ENCODE measurements at places on chromosomes 3 and 15. TPM values are rescaled to one million over a fixed set of nuclear protein-coding genes. Genes with fewer than 3 reads are reported as not detected.

- DNase-seq: no peak
- H3K36me3 ChIP-seq: no peaks in the 10 kb centered on the region
- no peaks in the 10 kb centered on the region for H3K4me1 ChIP-seq
- no peak overlapping the region for H3K27ac ChIP-seq
- H3K4me3 ChIP-seq: no peak overlapping the region
Observed at GRCh38 chr3:176078906-176079305, 1118.4 kb downstream of the TBL1XR1 start.

DNA sequence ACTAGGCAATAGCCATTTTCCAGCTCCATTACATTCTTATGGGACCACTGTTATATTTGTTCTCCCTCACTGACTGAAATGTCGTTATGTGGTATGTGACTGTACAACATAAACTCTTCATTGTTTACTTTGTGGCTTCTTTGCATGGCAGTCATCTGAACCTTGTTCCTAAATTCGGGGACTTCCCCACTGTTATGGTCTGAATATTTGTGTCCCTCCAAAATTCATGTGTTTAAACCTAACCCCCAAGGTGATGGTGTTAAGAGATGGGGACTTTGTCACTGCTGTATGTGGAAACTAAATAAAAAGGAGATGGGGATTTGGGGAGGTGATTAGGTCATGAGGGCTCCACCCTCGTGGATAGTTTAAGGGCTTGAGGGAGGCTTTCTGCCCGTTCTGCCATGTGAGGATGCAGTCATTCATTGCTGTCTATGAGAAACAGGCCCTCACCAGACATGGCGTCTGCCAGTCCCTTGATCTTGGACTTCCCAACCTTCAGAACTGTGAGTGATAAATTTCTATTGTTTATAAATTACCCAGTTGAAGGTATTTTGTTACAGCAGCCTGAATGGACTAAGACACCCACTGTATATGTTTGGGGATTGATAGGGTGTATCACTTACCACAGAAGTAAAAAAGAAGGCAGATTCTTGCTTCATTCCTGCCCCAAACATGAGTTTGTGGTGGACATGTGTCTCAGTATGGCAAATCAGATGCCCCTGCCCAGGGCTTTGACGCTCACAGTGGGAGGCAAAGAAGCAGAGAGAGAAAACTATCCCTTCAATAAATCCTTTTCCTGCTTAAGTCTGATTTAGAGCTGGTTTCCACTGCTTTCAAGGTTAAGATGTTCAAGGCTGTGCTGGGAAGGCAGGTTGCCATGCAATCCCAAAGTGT, 138.0 kb upstream of the UBE2E1 start:
- DNase-seq: no peak
- H3K36me3 ChIP-seq: no peaks in the 10 kb centered on the region
- H3K27me3 ChIP-seq: peaks cover 12% of the 10 kb centered on the region
- H3K4me3 ChIP-seq: no peak overlapping the region

DNA sequence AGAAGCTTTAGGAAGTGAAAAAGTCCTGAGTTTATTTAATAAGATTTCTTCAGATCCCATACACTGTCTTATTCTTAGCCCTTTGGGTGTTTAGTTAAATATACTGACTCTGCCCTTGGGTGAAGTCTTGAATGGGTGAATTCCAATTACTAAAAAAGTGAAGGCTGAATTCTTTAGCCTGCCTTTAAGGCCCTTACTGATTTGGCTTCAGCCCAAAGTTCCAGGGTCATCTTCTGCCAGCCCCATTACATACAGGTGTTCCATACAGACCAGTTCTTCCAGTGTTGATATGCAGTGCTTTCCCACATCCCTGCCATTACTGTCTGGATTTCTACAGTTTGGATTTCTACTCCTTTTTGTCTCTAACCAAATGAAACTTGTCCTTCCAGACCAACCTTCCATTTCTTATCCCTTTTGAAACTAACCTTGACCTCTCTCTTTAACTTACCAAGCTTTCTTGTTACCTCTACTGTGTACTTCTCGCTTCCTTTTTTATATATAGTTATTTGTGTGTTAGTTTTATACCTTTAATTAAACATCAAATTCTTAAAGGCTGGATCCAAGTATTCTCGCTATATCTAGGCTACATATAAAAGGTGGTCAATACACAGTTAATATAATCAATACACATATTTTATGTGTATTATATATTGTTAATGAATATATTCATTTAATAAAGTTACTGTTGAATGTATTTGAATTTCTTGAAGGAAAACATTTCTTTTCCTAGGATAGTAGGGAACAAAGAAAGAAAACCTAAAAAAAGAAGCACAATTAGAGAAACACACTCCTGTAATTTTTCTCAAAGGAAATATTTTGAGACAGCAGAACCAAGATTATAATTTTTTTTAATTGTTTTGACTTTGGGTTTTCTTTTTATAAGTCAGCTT, 15.0 kb downstream of the MBNL1 start:
- no peak for DNase-seq
- no peaks in the 10 kb centered on the region for H3K36me3 ChIP-seq
- H3K4me1 ChIP-seq: peaks cover 87% of the 10 kb centered on the region
- no peak overlapping the region for H3K4me3 ChIP-seq
- peak overlapping the region; percentile 9 for H3K27ac ChIP-seq
- H3K27me3 ChIP-seq: no peaks in the 10 kb centered on the region

DNA sequence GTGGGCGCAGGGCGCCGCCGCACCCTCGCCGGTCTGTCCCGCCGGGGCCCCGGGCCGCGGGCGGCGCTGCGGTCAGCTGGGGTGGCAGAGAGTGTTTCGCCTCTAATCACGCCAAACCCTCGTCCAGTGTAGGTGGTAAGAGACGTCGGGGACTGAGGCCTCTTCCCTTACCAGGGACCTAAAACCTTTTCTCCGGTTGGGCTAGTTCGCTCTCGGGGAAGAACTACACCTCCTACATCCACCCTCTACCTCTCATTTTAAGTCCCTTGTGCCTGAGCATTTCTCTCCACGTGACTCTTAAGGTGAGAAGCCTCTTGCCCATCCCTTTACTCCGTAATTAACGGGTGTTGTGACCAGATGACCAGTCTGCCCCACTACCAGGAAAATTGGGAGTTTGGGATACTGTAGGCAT, 520 bp downstream of the TMEM42 start:
- peak overlapping the region; percentile 93 for H3K27ac ChIP-seq
- no peaks in the 10 kb centered on the region for H3K36me3 ChIP-seq
- H3K4me3 ChIP-seq: peak overlapping the region; percentile 82
- no peak for DNase-seq

DNA sequence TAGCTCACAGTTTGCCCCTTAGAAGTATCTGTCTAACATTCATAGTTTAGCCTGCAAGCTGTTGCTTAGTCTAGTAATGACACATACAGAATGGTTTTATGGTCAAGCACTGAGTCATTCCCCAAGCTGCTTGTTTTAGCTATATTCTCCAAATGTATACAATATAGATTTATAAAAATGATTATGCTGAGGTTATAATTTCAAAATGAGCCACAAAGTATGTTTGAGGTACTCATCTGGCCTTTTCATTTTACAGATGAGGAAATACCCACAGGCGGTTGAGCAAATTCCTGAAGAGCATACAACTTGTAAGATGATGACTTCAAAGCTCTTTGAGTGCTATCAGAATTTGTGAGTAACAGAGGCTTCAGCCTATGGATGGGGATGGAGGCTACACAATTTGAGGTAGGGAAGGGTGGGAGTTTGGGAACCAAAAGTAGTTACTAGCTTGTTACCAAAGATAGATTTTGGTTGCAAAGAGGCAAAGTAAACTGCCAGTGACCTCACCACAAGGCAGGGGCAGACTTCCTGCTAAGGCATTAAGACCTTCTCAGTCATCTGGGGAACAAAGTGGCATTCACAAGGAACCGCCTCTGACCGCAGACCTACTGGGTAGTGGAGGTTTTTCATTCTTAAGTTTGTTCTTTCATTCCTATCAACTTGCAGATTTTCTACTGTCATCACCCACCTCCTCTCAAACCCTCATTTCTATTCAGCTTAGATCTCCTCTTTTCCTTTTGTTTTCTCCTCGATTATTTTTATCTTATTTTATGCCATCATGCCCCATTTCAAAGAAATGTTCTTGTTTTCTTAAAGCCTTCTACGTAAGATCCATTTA, 257.2 kb upstream of the NECTIN3 start:
- no peak overlapping the region for H3K4me3 ChIP-seq
- no peak for DNase-seq
- H3K4me1 ChIP-seq: no peaks in the 10 kb centered on the region
- no peaks in the 10 kb centered on the region for H3K27me3 ChIP-seq
- no peaks in the 10 kb centered on the region for H3K36me3 ChIP-seq
- no peak overlapping the region for H3K27ac ChIP-seq

- H3K27ac ChIP-seq: no peak overlapping the region
- no peaks in the 10 kb centered on the region for H3K36me3 ChIP-seq
Observed at GRCh38 chr15:99416191-99417188, 149.3 kb upstream of the MEF2A start.

DNA sequence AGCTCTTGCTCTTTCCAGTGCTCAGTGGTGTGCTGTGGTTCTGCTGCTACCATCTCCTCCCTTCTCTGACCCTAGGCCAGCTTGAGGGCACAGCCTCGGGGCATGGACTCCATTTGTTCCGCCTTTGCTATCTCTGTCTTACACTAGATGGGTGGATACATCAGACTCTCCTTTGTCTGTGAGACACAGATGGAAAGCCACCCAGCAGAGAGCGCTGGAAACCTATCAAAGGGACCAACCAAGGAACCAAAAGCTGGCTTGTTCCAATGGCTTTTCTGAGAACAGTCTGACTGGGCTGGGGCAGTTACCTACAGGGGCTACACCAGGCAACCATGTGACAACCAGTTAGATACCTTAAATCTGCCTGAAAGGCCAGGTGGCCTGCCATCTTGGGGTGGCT, 63.8 kb downstream of the NPTN start:
- no peak overlapping the region for H3K4me3 ChIP-seq
- no peak overlapping the region for H3K27ac ChIP-seq
- no peaks in the 10 kb centered on the region for H3K27me3 ChIP-seq

GRCh38 chr3:35950021-35950420, 310.7 kb downstream of the ARPP21 start:
- H3K27ac ChIP-seq: no peak overlapping the region
- H3K27me3 ChIP-seq: no peaks in the 10 kb centered on the region
- H3K4me1 ChIP-seq: no peaks in the 10 kb centered on the region
- H3K4me3 ChIP-seq: no peak overlapping the region
- DNase-seq: no peak

DNA sequence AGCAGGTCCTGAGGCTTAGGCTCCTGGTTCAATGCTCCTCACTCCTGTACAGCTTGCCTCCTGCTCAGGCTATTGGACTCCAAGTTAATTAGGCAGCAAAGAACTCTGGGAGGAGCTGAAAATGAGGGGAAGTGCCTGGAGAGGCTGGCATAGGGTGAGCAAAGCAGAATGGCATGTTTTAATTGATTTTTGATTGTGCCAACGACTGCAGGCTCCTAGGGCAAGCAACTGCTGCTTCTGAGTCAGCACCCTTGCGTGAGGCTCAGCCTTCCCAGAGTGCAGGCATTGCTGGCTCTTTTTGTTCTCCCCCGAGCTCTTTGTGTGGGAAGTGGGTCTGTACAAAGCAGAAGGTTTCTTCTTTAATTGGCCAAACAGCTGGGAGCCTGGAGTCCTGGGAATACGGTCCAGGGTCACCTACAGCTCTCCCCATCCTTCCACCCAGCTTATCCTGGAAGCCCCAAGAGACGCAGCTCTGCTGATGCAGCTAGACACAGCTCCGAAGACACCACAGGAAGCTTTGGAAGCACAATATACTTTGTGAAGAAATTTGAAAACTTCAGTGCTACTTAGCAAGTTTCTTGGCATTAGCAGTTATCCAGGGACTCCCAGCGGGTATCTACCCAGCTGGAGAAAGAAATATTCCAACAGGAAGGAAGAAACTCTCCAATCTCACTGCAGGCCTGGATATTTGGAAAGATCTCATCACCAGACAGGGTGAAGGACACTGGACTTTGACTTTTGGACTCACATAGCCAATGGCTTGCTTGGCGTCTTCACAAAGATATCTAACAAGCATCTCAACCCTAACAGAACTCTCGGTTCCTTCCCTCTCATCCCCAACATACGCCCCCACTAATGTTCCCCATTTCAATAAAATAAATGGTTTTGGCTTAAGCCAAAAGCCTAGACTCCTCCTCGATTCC, 76.8 kb downstream of the BDH1 start:
- H3K4me3 ChIP-seq: no peak overlapping the region
- H3K27me3 ChIP-seq: no peaks in the 10 kb centered on the region
- H3K4me1 ChIP-seq: no peaks in the 10 kb centered on the region
- H3K36me3 ChIP-seq: no peaks in the 10 kb centered on the region

DNA sequence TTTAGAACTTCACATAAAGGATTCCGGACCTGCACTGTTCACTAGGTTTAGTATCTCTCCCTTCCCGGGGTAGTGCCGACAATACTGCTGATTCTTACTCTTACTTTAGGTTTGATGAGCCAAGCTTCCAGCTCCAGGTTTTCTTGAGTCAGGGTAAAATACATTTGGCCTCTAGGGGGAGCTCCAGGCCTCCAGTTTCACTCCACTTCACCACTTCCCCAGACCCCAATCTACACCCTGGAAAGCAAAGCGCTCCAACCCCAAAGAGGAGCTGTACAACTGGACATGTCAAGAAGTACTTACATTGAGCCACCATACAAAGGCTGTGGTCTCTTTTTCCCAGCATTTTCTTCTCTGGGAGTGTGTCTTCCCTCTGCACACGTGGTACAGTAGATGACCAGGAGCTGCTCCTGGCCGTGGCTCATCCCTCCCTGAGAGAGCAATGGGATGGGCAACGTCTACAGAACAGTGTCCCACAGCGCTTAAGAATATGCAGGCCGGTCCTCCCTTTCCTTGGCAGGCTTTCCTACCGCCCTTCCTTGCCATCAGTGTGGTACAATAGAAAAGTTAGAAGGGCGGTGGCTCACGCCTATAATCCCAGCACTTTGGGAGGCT, 93.9 kb upstream of the CCDC80 start:
- DNase-seq: no peak
- H3K36me3 ChIP-seq: no peaks in the 10 kb centered on the region
- no peaks in the 10 kb centered on the region for H3K27me3 ChIP-seq
- no peak overlapping the region for H3K4me3 ChIP-seq
- no peak overlapping the region for H3K27ac ChIP-seq

- H3K27me3 ChIP-seq: no peaks in the 10 kb centered on the region
- no peak for DNase-seq
- H3K4me3 ChIP-seq: no peak overlapping the region
- no peaks in the 10 kb centered on the region for H3K4me1 ChIP-seq
Observed at GRCh38 chr3:178112134-178112533, 424.1 kb upstream of the KCNMB2 start.

DNA sequence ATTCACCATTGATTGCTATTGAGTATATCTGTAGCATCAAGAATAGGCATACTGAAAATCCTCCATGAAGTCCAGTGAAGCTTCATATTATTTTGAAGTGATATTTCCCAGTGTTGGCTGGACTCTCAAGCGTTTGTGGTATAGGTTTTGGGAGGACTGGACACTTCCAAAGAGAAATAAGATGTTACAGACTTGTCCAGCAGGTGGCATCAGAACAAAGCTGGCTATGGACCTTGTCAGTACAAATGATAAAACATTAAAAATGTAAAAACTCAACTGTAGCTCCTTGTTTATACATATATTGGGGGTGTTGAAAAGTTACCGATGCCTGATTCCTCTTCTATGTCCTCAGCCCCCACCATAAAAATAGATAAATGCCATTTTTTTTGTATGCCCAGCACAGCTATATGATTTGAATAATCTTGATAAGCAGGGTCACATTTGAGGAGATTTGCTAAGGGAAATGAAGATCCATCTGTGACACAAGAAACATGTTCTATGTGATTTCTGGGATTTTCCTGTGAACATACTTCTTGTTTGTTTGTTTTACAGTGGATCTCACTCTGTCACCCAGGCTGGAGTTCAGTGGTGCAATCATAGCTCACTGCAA, 54.5 kb upstream of the GOLGA6B start:
- no peak for DNase-seq
- no peak overlapping the region for H3K27ac ChIP-seq
- H3K4me3 ChIP-seq: no peak overlapping the region
- H3K4me1 ChIP-seq: no peaks in the 10 kb centered on the region

CCDC39 gene
- total RNA-seq: 2.2 TPM

CKMT1B gene
- total RNA-seq: 0.89 TPM

SOX14 gene
- not detected for total RNA-seq

Data from lower lobe of right lung (tissue), 2 donors.